ENCODE measurements at places on chromosomes 6 and 20. TPM values are rescaled to one million over a fixed set of nuclear protein-coding genes. Genes with fewer than 3 reads are reported as not detected.

The C20orf204 gene
- not detected for polyA plus RNA-seq

DNA sequence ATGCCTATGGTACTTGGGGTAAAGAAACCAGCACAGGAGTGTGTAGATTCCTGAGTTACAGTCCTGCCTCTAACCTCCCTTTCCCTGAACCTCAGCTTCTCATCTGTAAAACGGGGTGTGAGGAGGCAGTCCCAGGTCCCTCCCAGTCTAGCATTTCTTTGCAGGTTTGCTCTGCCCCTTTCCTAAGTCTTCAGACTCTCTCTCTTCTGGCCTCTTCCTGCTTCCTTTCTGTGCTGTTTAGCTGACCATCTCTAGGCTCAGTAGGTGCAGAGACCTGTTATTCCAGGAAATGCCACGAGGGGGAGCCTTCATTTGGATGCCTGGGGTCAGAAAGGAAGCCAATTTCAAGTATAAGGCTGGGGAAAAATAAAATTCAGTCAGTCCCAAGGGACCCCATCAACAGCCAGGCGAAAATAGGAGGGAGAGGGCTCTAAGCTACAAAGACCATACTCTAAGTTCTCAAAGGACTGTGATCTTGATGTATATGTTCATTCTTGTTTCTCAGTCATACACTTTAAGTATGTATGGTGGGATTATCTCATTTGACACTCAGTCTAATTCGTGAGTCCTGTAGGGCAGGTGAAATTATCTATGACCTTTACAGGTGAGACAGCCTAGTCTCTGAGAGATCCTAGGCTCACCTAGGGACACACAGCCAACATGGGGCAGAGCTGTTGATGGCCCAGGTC lies 89.1 kb downstream of the NCR2 start:
- peaks cover 12% of the 10 kb centered on the region for H3K27me3 ChIP-seq
- peaks cover 8% of the 10 kb centered on the region for H3K4me1 ChIP-seq
- DNase-seq = peak; percentile 68
- H3K36me3 ChIP-seq = no peaks in the 10 kb centered on the region
- H3K27ac ChIP-seq = no peak overlapping the region

The SKIC2 gene
- 14.1 TPM for polyA plus RNA-seq

DNA sequence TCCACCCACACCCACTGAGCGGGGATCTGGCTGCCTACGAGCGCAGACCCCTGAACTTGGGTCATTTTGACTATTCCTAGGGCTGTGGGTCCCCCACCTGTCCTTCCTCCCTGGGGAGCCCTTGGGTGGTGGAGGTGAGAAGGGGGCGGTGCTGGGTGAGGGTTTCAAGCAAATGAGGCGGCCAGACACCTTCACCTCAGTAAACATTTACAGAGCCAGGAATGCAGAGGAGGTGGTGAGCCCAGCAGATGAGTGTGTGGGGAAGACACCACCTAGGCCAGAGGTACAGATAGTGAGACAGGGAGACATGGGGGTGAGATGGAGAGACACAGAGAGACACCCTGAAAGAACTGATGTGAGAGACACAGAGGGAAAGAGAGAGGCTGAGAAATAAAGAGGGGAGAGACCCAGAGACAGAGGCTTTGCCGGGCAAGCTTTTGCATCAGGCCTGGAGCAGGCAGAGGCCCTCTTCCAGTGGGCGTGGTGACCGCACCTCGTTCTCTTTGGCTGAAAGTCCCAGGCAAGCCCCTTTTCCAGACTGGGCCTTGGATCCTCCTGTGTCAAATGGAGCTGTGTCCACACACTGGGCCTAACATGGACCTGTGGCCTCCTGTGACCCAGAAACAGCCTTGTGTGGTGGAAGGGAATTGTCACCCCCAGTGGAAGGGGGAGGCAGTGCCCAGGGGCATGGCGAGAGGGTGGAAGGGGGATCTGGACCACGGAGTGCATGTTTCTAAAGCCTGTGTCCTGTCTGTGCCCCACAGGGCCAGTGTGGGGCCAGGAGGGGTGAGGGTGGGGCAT lies 29.7 kb downstream of the CEBPB start:
- peaks cover 10% of the 10 kb centered on the region for H3K27me3 ChIP-seq
- H3K4me3 ChIP-seq = no peak overlapping the region
- DNase-seq = no peak

The OXT gene
- not detected for polyA plus RNA-seq

Data from immature natural killer cell (primary cell).